ENCODE measurements at places on chromosomes 3 and 15. TPM values are rescaled to one million over a fixed set of nuclear protein-coding genes. Genes with fewer than 3 reads are reported as not detected.

COL7A1 gene
- total RNA-seq, result 1.2 TPM

SLC12A1 gene
- total RNA-seq, result not detected

RBPMS2 gene
- total RNA-seq, result not detected

SMAD6 gene
- 0.09 TPM for total RNA-seq

CHRNB4 gene
- not detected for total RNA-seq

SEMA7A gene
- 1.9 TPM for total RNA-seq

GOLGA8J gene
- 0.20 TPM for total RNA-seq

ADAMTS9 gene
- total RNA-seq, result not detected

- no peak for DNase-seq
Observed at GRCh38 chr3:156513619-156514018, 41.3 kb downstream of the SSR3 start.

- no peak for DNase-seq
Observed at GRCh38 chr15:57667171-57667849, 39.2 kb upstream of the POLR2M start.

- no peak for DNase-seq
Observed at GRCh38 chr15:57387564-57388076, 11.3 kb downstream of the CGNL1 start.

GRCh38 chr3:131669600-131669999, 166.8 kb upstream of the MRPL3 start:
- no peak for DNase-seq

DNA sequence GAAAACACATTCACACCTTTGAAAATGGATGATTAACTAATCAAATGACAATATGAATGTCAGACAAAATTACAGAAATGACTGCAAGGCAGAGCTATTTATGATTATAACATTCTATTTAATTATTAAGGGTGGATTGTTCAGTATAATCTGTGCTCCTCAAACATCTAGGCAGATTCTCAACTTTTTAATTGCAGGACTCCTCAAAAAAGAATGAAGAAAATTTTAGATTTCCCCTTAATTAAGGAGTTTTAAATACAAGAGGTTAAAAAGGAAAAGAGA, 22.6 kb upstream of the CMC1 start:
- no peak for DNase-seq

GRCh38 chr3:72999951-73000350, 3.3 kb downstream of the PPP4R2 start:
- DNase-seq, result peak; percentile 21

DNA sequence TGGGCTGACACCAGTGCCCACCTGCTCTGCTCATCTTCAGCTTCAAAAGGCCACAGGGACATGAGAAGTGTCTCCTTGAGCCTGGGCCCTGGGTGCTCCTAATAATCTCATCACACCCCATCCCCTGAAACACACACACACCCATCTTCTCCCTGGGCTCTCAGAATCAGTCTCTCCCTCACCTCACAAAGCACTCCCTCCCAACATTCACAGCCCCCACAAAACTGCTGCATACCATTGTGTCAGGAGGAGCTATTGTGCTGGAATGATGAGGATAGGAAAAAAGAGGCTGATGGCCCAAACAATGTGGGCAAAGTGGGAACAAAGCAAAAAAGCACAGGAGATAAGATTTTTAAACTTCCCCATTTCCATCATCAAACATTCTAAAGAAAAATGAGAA, 16.8 kb downstream of the FOXP1 start:
- DNase-seq, result no peak

- DNase-seq, result no peak
Observed at GRCh38 chr3:134597390-134597970, 53.3 kb downstream of the KY start.

GRCh38 chr3:157498371-157498770, 4.8 kb downstream of the VEPH1 start:
- DNase-seq, result no peak

DNA sequence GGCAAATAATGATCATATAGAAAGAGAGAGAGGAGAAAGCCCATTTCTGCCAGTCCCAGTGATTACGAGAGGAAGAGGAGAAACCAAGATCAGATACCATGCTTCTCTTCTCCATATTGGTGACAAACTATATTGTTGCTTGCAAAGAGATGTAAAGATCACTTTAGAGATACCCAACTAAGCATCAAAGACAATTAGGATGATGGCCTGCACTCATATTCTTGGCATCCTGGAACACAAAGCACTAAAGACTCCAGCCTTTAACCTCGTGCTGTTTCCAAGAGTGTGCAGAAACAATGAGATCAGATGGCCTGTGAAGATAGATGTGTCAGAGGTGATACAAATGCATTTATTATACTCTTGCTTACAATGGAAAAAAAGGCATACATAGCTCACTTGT, 170.7 kb upstream of the TP63 start:
- no peak for DNase-seq
